ENCODE measurements at places on chromosomes 5 and 9.

- no peak for DNase-seq
Observed at GRCh38 chr5:135030123-135030955, 3.7 kb downstream of the PITX1 start.

DNA sequence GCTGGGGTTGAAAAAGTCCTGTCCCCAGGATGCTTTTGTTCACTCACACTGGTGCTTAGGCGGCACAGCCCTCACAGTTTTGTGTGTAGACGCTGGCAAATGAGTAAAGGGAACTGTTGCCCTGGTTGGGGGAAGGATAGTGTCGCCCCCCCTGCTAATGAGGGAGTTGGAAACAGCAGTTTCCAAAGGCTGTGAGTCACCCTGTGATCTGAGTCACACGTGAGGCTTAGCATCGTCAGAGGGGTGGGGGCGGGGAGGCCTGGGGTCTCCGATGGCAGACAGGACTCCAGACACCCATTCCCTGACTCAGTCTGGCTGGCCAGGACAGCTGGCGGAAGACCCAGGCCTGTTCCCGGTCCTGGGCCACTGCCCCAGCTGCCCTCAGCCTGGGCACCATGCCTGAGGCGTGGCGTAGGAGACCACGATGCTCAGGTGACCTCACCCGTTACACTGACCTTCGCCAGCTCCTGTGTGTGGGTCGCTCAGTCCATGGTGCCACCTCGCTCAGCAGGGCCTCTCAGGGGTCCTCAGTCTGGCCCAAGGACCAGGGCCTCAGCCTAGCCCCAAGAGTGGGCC lies 2.9 kb downstream of the DNAJB5 start:
- peak; percentile 67 for DNase-seq

- DNase-seq, result no peak
Observed at GRCh38 chr5:16350816-16351215, 114.8 kb downstream of the ZNF622 start.

GRCh38 chr9:26324786-26325443 lies 567.7 kb downstream of the CAAP1 start:
- DNase-seq, result peak; percentile 24

- DNase-seq, result no peak
Observed at GRCh38 chr5:56029457-56029856, 34.7 kb upstream of the IL6ST start.

- DNase-seq, result no peak
Observed at GRCh38 chr5:141668601-141669265, 13.3 kb downstream of the ARAP3 start.

- DNase-seq, result no peak
Observed at GRCh38 chr9:19155106-19155935, 28.0 kb upstream of the PLIN2 start.

GRCh38 chr5:79963261-79964061 lies 27.6 kb downstream of the MTX3 start:
- no peak for DNase-seq

GRCh38 chr9:127549218-127549617 lies 62.9 kb upstream of the STXBP1 start:
- DNase-seq, result no peak

GRCh38 chr5:4553978-4554377 lies 586.2 kb upstream of the ADAMTS16 start:
- DNase-seq, result no peak

GRCh38 chr5:77087484-77088261 lies 588 bp upstream of the ZBED3 start:
- no peak for DNase-seq

DNA sequence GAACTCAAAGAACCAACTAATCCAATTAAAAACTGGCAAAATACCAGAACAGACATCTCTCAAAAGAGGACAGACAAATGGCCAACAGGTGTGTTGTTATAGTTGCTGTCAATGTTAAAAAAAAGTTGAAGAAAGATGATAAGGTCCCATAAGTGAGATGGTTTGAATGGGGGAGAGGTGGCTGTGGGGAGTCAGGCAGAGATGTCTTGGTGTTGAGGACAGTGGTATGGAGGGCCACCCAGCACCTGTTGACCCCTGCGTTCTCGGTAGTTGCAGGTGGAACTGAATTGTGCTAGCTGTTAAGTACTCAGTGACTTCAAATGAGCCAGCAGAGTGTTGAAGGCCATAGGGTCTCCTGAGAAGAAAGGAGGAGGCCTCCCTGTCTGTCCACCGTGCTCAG lies 55.9 kb upstream of the PITX1 start:
- DNase-seq, result no peak

DNA sequence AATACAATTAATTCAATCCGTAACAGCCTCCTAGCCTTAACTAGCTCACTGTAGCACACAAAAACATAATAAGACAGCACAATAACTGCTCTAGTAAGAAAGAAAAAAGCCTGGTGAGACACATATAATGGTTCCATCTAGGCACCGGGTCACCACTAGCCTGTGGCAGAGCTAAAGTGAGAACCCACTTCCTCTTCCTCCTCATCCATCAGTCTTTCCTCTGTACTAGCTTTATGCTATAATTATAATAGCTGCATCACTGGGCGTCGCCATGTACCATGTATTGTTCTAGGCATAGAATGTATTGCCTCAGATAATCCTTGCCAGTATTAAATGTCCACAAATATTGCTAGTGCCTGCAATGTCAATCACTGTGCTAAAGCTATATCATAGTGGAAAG lies 23.1 kb downstream of the ADRB2 start:
- no peak for DNase-seq

DNA sequence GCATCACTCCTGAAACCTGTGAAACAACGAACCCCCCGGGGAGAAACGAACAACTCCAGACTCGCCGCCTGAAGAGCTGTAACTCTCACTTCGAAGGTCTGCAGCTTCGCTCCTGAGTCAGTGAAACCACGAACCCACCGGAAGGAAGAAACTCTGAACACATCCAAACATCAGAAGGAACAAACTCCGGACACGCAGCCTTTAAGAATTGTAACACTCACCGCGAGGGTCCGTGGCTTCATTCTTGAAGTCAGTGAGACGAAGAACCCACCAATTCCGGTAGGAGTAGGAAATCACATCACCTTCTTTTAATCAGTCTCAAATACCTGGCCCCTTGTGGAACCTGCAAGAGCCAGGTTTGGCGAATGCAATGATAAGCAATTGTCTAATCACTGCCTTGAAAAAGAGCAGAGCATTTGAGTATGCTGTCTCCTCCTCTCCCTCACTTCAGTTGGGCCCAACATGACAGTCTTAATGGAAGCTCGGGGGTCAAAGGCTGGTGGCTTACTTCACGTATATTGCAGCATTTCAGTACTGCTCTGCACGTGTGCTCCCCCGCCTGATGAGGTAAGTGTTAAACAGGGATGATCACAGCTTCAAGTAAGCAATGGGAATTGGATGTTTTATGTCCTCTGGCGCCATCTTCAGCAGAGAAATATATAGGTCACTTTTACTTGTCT lies 473 bp downstream of the IRGM start:
- DNase-seq, result peak; percentile 57

DNA sequence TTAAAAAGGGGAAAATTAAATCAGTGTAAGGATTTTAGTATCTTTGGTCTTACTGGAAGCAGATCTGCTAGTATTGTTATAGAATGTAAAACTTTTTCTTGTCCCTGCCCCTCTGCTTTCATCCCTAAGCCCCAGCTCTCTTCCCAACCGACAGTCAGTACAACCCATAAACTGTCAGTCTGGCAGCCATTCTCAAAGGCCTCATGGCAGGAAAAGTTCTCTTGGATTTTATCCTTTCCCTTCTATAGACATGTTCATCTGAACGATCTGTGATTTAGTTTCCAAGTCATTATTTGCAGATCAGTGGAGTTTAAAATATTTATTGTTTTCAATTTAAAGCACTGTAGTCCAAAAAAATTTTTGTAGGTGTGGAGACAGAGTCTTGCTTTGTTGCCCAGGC lies 39.2 kb downstream of the ARRDC3 start:
- no peak for DNase-seq

- DNase-seq, result no peak
Observed at GRCh38 chr5:50968356-50969149, 302.1 kb downstream of the PARP8 start.

GRCh38 chr5:133113331-133114061 lies 61.7 kb downstream of the HSPA4 start:
- DNase-seq, result no peak

DNA sequence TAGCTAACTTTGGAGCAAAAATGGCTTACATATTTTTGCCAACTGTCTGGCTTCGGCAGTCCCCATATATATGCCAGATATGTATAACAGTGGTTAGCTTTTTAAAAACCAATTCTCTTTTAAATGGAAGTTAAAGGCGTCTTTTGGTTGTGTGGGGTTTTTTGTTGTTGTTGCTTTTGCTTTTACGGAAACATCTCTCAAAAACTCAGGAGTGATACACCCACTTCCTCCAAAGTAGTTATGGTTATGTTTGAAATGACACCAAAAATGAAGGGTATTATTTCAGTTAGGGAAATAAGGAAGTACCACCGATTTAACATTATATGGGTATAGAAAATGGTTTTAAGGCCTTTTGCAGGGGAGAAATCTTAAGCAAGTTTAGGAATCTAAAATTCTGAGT lies 2.3 kb downstream of the CNOT8 start:
- DNase-seq, result no peak

GRCh38 chr9:15231788-15232635 lies 75.0 kb downstream of the TTC39B start:
- peak; percentile 39 for DNase-seq
